ENCODE measurements at places on chromosomes 2 and 18. TPM values are rescaled to one million over a fixed set of nuclear protein-coding genes. Genes with fewer than 3 reads are reported as not detected.

VPS54 gene
- 9.7 TPM for total RNA-seq

GKN2 gene
- not detected for total RNA-seq

DNA sequence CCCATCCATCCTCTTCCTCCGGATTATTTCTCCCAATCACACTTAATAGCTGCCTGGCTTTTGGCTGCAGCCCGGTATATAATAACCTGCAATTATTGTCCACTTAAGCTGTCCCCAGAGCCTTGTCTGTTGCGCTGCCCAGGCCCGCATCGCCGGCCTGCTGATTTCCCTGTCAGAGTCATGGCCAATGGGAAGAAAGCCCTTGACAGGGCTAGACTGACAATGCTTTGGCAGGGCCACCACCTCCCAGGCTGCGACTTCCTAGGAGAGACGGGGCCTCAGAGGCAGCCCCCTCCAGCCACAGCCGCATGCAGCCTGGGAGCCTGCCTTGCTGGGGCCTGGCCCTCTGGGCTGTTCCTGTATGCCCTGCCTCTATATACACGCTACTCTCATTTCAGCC, 10.0 kb upstream of the CELF4 start:
- no peak for DNase-seq

DNA sequence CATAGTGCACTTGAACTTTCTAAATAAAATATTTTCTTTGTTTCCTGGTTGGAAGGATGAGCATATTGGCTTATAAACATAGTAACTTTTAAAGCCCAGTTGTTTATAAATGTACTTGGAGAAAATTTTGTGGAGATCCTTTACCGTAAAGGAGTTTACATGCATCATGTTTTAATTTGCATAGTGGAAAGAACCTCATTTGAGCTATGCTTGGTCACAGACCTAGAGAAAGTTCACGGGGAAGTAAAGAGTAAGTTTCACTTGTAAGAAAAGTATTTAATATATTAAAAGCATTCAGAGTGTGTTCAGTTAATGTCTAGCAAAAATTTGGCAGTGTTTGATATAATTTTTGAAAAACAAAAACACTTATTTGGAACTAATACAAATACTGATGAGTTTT, 45.3 kb downstream of the PIKFYVE start:
- no peak for DNase-seq

BOK gene
- 0.15 TPM for total RNA-seq

DNA sequence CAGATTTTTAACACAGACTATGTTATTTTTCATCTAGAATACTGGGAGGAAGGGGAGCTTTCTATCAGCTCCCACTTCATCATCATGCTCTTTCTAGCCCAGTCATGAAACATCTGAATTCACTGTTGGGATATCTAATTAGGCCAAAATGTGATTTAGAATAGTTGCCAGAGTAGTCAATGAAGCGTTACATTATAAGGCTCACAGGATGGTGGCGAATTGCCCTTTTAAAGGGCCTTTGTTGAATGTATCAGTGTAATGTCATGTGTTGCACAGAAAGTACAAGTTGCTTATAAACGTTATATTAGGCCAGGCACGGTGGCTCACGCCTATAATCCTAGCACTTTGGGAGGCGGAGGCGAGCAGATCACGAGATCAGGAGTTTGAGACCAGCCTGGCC, 45.6 kb downstream of the PDE1A start:
- no peak for DNase-seq

EFEMP1 gene
- total RNA-seq = 0.43 TPM

SLC16A14 gene
- 0.43 TPM for total RNA-seq

- DNase-seq = no peak
These were observed 23.6 kb downstream of the TMEM178A start for GRCh38 chr2:39689272-39689841.

DNA sequence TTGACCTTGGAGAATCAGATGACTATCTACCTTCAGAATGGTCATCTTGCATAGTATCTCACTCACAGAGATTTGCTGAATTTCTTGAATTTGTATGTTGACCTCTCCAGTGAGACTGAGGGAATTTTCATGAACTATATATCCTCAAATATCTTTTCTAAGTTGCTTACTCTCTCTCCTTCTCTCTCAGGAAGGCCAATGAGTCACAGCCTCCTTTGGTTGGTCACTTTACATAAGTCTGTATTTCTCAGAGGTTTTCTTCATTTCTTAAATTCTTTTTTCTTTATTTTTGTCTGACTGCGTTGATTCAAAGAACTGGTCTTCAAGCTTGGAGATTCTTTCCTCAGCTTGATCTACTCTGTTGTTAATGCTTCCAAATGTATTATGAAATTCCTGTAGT, 51.7 kb downstream of the VIT start:
- DNase-seq = no peak

DNA sequence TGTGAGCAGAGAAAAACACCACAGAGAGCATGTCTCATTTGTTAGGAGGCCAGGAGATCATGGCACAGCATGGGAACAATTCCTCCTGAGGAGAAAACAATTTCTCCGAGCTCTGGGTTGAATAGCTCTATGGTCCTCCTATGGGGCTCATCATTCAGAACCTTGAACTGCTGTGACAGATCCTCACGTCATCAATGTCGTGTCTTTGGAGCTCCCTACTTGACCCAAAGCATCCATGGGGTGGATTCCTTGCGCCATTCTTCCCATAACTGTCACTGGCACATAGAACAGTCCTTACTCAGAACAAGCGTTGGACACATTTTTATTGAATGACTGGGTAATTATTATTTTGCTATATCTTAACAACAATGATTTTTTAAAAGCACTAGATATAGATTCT, 15.8 kb upstream of the TCF4 start:
- no peak for DNase-seq

PJVK gene
- total RNA-seq = 1.4 TPM

NEU4 gene
- 0.65 TPM for total RNA-seq

CACNB4 gene
- 0.15 TPM for total RNA-seq

STPG4 gene
- not detected for total RNA-seq

DNA sequence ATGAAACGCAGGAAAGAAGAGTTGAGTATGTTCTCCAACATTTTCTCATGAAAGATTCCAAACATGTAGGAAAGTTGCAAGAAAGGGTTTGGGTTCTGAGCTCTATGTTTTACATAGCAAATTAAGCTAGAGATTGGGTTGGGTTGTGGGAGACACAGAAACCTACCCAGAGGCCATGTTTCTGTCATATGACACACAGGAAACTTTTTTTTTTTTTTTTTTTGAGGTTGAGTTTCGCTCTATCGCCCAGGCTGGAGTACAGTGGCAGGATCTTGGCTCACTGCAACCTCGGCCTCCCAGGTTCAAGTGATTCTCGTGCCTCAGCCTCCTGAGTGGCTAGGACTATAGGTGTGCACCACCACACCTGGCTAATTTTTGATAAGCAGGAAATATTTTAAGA, 57.6 kb downstream of the DOCK10 start:
- no peak for DNase-seq

C1QL2 gene
- not detected for total RNA-seq

GRCh38 chr2:159449504-159450124, 163.1 kb upstream of the WDSUB1 start:
- no peak for DNase-seq

DNA sequence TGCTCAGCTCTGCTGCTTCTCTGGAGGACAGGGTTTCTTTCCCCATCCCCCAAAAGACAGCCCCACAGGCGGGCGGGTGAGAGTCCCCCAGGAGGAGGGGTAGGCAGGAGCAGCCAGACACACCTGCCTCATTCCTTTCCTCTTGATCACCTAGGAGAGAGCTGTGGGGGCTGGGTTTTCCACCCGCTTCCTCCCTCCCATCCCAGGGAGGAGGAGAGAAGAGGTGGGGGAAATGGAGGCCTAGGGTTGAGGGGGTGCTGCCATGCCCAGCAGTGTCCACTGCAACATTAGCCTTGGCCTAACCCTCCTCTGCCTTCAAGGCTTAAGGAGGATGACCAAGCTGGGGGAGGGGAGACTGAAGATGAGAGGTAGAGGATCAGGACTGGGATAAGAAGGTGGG, 14.7 kb downstream of the WNT10A start:
- DNase-seq = no peak

TSPYL6 gene
- not detected for total RNA-seq

SPTBN1 gene
- total RNA-seq = 23.4 TPM

DNA sequence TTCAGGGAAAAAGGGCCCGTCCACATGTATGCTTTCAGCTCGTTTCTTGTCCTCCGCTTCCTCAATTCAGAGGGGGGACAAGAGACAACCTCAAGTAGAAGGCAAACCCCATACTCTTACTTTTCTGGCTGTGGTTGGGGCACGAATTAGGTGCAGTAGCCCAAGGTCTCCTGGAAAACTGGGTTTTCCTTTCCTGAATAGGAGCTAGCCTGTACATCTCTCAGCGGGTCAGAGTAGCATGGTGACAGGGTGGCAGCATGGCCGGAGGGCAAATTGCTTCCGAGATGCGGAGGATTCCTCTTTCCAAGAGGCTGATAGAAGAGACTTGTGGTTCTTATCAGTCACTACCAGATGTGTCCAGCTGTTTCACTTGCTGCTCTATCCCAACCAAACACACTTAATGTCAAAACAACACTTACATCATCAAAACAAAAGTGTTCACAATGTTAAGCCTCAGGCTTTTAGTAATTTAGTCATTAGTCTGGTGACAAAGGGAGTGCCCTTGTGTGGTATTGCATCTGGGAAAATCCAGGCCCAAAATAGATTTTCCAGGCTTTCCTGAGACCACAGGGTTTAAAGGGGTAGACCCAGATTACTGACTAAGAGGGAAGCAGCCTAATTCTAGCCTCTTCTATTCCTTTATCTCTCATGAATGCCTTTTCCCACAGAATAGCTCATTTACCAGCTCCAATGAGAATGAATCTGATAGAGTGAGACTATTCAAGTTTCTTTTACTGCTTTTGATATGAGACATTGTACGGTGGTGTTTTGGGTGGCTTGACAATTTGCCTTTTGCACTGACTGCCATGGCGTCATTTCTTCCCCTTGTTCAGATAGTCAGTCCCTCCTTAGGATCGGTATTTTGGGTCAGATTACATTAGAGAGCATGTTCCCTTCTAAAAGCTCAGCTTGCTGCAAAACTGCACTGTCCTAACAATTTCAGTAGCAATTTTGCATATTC, 162.0 kb downstream of the LTBP1 start:
- no peak for DNase-seq

ZAP70 gene
- 186 TPM for total RNA-seq

C2orf78 gene
- total RNA-seq = not detected

- DNase-seq = peak; percentile 14
These were observed 463 bp downstream of the PPP1CB start for GRCh38 chr2:28751956-28752630.

- DNase-seq = no peak
These were observed 89.9 kb upstream of the LTBP1 start for GRCh38 chr2:32856891-32857290.

KCNIP3 gene
- total RNA-seq = not detected

SPHKAP gene
- not detected for total RNA-seq
